NCI-H82 (cell line): ENCODE measurements at places on chromosomes 6 and 20.

GRCh38 chr6:41976794-41977484 is 35.3 kb upstream of the CCND3 start:
- DNase-seq = no peak

GRCh38 chr20:21836346-21836745 is 130.9 kb downstream of the PAX1 start:
- no peak for DNase-seq

GRCh38 chr20:38152621-38153221 is 12.3 kb downstream of the TGM2 start:
- no peak for DNase-seq

GRCh38 chr20:38143646-38144554 is 21.2 kb downstream of the TGM2 start:
- DNase-seq = peak; percentile 79

- DNase-seq = peak; percentile 36
Measured at GRCh38 chr6:74041420-74041819, 345.4 kb downstream of the CD109 start.

DNA sequence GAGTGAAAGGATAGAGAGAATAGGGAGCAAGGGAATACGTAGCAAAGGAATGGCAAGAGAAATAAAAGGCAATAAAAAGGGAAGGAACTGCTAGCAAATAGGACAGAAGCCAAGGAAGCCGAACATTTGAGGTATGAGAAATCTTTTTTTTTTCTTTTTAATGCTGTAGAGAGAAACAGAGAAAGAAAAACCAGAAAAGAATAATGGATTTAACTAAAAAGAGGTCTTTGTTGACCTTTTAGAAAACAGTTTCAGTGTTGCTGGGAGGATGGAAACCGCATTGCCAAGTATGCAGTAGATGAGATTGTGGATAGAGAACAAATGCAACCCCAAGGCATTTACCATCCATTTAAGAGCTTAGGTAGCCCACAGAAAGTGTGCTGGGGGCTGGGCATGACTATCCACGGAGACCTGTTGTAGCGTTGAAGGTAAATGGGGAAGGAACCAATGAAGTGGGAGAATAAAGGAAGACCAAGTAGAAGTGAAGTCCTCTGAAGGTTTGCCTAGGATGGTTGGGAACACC is 23.3 kb upstream of the C6orf62 start:
- DNase-seq = no peak

- DNase-seq = no peak
Measured at GRCh38 chr6:137928286-137928685, 61.2 kb downstream of the TNFAIP3 start.

GRCh38 chr6:35757456-35758123 is 18.8 kb upstream of the CLPSL2 start:
- DNase-seq = peak; percentile 66

DNA sequence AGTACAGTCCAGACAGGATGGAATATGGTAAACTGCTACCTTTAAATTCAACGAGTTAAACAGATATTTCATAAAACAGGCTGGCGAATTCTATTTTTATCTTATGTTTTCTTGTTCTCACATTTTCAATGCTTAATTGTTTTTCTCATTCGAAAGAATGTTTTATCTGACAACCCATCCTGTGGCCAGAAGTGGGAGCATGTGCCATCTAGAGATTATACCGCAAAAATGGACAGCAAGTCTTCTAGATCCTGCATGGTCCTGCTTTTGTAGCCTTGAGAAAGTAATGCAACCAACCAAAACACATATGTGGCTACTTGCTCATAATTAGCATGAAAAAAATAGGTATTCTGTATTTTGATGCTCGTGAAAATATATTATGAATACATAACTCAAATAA is 30.7 kb downstream of the TUBB2B start:
- DNase-seq = no peak

DNA sequence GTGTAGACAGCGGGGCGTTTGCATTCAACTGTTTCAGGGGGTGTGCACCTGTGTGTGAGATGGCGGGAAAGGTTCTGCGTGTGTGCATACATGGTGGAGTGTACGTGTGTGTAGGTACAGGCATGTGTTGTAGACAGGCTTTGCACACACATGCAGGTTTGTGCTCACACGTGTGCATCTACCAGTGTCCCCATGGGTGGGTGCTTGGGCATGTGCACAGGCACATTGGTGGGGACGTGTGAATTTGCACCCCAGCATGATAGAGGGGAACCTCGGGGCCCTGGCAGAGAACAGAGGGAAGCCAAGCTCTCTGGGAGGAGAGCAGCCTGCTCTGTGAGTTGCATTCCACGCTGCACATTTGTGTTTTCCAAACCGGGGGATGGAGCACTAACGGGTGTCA is 250.2 kb downstream of the PREX1 start:
- no peak for DNase-seq

GRCh38 chr6:157063176-157063905 is 260.0 kb downstream of the TMEM242 start:
- no peak for DNase-seq

GRCh38 chr6:75438442-75439116 is 55.0 kb downstream of the FILIP1 start:
- DNase-seq = peak; percentile 59

DNA sequence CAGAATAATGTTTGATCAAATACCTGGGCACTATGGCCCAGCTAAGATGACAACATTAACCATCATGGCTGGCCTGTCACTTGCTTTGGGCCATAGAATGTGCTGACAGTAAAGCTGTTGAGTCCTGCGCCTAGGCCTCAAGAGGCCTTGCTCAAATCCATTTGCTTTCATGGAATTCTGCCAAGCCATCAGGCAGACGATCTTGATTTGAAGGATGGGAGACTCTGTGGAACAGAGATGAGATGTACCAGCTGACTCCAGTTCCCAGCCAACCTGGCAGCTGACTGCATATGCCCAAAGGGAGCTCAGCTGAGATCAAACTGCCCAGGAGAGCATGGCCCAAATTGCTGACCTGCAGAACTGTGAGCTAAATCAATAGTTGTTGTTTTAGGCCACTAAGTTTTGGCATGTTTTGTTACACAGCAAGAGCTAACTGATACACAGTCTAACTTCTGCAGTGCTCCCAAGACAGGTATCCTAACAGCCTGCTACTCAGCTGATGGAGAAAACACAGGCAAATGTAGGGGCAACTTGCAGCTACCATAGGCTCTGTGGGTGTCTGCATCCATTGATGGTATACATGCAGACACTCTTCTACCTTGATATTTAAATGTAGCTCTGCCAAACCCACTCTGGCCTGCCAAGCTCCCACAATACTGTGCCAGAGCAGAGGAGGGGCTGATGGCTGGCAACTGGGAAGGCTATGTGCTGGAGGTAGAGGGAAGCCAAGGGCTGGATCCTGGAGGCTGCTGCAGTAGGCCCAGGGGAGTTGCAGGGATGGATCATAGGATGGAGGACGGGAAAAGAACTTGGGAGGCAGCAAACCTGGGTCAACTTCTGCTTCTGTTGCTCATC is 55.2 kb upstream of the RNF24 start:
- no peak for DNase-seq

DNA sequence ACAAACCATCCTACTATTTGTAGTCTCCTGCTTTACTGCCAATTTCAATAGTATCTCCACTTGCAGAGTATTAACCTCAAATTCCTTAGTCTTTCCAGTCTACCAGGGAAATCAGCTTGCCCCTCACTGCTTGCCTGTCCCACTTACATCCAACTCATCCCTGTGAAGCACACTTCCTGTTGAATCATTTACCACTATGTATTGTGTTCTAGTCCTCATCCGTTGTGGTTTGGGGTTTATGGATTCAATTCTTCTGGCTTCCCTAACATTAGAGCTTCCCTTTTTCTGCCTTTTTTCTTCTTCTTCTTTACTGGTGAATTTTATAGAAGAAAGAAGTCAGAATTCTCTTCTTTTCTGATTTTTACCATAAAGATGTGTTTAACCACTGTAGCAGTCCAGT is 5.1 kb upstream of the TXLNB start:
- DNase-seq = no peak
